ENCODE measurements at places on chromosomes 7 and 10. TPM values are rescaled to one million over a fixed set of nuclear protein-coding genes. Genes with fewer than 3 reads are reported as not detected.
A peak's percentile ranks its signal among the peaks of the same experiment; 100 is the strongest.

- peak; percentile 61 for DNase-seq
- H3K4me3 ChIP-seq, result no peak overlapping the region
- H3K4me1 ChIP-seq, result no peaks in the 10 kb centered on the region
- H3K27ac ChIP-seq, result no peak overlapping the region
- no peaks in the 10 kb centered on the region for H3K36me3 ChIP-seq
Observed at GRCh38 chr10:99172128-99172738, 63.4 kb downstream of the HPSE2 start.

- no peak for DNase-seq
- peaks cover 22% of the 10 kb centered on the region for H3K4me1 ChIP-seq
- H3K4me3 ChIP-seq, result no peak overlapping the region
- no peaks in the 10 kb centered on the region for H3K27me3 ChIP-seq
Observed at GRCh38 chr7:80593869-80594586, 44.4 kb upstream of the CD36 start.

GRCh38 chr10:24251547-24251946, 42.6 kb downstream of the KIAA1217 start:
- no peak overlapping the region for H3K27ac ChIP-seq
- H3K36me3 ChIP-seq, result no peaks in the 10 kb centered on the region
- H3K4me3 ChIP-seq, result no peak overlapping the region
- no peaks in the 10 kb centered on the region for H3K4me1 ChIP-seq

DNA sequence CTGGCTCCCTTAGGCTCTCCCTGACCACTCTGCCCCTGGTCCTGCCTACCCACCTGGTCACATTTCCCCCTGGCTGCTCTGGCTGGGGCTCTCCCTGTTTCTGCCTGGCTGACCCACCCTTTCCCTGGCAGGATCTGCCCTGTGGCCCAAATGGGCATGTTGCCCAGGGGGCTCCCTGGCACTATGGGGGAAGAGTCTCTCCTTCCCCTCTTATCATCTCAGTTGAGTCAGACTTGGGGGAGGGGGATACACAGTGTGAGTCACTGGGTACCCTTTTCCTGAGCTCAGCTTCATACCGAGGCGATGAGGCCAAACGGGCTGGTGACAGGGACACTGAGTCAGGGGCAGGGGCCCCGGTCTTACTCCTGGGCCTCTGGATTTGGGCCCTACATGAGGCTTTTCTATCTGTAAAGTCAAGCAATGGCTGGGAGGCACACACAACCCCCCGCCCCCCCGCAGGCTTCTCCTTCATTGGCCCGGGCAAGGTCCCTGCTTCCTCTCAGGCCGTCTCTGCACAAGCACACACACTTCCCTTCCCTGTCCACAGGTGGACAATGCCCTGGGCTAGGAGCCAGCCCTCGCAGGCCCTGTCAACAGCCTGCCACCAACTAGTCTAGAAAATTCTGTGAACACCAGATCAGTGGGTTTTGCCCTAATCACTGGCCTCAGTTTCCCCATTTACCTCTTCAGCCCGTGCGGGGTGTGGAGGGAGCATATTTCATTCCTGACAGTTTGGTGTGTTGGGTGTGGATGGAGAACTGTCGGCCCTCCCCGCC, 627 bp upstream of the FLNC start:
- peaks cover 13% of the 10 kb centered on the region for H3K27me3 ChIP-seq
- peak; percentile 67 for DNase-seq
- H3K4me1 ChIP-seq, result peaks cover 50% of the 10 kb centered on the region
- peak overlapping the region; percentile 98 for H3K27ac ChIP-seq
- peaks cover 17% of the 10 kb centered on the region for H3K36me3 ChIP-seq

GRCh38 chr7:159140170-159140910, 4.3 kb downstream of the VIPR2 start:
- H3K4me3 ChIP-seq, result no peak overlapping the region
- no peak for DNase-seq
- no peak overlapping the region for H3K27ac ChIP-seq
- H3K27me3 ChIP-seq, result peaks cover 2% of the 10 kb centered on the region

DNA sequence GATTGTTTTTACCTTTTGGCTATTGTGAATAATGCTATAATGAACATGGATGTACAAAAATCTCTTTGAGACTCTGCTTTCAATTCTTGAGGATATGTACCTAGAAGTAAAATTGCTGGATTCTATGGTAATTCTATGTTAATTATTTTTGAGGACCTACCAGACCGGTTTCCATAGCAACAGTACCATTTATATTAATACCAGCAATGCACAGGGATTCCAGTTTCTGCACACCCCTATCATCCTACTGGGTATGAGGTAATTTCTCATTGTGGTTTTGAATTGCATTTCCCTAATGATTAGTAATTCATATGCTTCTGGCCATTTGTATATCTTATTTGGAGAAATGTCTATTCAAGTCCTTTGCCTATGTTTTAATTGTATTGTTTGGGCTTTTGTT, 9.9 kb upstream of the PPP1R9A start:
- H3K4me3 ChIP-seq, result no peak overlapping the region
- no peak overlapping the region for H3K27ac ChIP-seq
- peaks cover 2% of the 10 kb centered on the region for H3K27me3 ChIP-seq
- H3K4me1 ChIP-seq, result no peaks in the 10 kb centered on the region
- H3K36me3 ChIP-seq, result no peaks in the 10 kb centered on the region
- no peak for DNase-seq

DNA sequence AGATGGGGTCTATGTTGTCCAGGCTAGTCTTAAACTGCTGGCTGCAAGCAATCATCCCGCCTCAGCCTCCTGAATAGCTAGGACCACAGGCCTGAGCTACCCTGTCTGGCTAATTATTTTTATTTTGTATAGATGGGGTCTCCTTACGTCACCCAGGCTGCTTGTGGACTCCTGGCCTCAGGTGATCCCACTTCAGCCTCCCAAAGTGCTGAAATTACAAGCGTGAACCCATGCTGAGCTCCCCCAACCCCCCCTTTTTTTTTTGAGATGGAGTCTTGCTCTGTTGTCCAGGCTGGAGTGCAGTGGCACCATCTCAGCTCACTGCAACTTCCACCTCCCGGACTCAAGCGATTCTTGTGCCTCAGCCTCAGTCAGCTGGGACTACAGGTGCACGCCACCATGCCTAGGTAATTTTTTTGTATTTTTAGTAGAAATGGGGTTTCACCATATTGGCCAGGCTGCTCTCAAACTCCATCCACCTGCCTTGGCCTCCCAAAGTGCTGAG, 25.4 kb downstream of the FAM25A start:
- H3K27ac ChIP-seq, result no peak overlapping the region
- no peak overlapping the region for H3K4me3 ChIP-seq
- no peak for DNase-seq
- H3K4me1 ChIP-seq, result no peaks in the 10 kb centered on the region
- H3K36me3 ChIP-seq, result no peaks in the 10 kb centered on the region

DNA sequence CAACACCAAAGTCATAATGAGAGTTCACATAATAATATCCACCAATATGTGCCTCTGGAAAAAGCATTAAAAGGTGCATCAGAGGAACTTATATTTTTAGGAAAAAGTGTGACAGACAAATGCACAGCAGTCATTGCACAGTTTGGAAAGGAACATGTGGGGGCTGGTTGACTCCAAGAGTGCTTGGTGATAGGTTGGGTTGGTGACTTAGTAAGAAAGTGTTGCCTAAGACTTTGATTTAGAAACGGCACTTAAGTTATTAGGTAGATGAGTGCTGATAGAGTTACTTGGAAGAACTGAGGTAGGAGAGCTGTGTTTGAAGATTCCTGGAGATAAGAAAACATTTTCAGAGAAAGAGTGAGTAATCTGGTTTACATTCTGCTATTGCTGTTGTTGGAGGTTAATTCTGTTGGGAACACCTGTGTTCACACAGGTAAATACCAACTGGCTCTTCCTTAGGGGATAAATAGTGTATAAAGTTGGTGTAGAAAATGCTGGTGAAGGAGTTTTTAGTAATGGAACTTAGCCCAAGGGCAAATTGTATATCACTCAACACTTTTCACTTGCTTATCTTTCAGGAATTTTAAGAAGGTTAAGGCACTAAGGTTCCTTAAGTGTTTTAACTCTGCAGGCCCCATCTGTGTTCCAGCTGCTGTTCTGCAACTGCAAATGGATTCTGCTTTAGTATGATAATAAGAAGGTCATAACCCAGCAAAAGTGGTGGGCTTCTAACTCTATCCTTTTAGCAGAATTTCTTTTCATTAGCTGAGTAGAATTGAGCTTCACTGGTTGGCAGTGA, 196.1 kb downstream of the NSUN6 start:
- no peak overlapping the region for H3K27ac ChIP-seq
- H3K4me1 ChIP-seq, result no peaks in the 10 kb centered on the region
- H3K27me3 ChIP-seq, result no peaks in the 10 kb centered on the region
- no peak overlapping the region for H3K4me3 ChIP-seq

DNA sequence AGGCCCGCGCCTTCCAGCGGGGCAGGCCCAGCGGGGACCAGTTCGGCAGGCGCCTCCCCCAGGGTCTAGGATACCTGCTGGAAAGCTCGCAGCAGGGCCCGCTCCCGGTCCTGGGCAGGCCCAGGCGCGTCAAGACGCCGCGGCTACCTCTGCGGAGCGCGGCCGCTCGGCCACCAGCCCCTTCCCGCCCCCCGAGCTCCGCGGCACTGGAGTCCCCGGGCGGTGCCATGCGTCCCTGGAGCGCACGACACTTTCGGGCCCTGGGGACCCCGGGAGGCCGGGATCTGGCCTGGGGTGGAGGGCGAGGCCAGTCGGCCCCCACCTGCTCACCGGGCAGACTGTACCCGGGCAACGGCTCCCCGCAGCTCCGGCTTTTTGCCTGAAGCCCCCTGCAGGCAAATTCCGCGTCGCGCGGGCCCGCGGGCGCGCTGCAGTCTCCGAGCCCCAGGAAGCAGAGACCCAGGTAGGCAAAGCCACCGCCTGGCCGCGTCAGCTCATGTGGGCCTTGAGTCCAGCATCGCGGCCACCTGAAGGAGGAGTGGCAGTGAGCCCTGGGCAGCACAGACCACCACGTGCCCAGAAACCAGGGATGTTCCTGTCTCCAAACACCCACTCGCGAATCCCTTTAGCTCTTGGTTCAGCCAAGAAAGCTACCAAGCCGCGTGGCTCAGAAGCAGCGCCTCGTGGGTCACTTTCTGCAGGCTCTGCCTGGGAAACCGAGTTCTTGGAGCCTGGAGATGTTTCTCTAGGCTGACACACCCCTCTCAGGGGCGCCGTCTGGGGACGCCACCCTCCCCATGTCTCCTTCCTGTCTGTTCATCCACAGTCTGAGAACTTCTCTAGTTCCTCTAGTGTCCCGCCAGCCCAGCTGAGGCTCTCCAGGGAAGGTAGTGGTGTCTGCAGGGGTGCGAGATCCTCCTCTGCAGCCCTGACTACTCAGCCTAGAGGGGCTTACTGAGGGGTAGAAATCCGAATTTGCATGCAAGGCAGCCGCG, 46.1 kb upstream of the APBB1IP start:
- peaks cover 9% of the 10 kb centered on the region for H3K27me3 ChIP-seq
- no peaks in the 10 kb centered on the region for H3K4me1 ChIP-seq
- H3K36me3 ChIP-seq, result no peaks in the 10 kb centered on the region
- no peak overlapping the region for H3K4me3 ChIP-seq

- DNase-seq, result no peak
- H3K27ac ChIP-seq, result no peak overlapping the region
- H3K4me1 ChIP-seq, result no peaks in the 10 kb centered on the region
Observed at GRCh38 chr10:70477661-70478162, 855 bp upstream of the PALD1 start.

GRCh38 chr7:121138262-121138933, 149.9 kb downstream of the CPED1 start:
- H3K27ac ChIP-seq, result no peak overlapping the region
- peaks cover 12% of the 10 kb centered on the region for H3K4me1 ChIP-seq
- H3K27me3 ChIP-seq, result no peaks in the 10 kb centered on the region
- no peak overlapping the region for H3K4me3 ChIP-seq

DNA sequence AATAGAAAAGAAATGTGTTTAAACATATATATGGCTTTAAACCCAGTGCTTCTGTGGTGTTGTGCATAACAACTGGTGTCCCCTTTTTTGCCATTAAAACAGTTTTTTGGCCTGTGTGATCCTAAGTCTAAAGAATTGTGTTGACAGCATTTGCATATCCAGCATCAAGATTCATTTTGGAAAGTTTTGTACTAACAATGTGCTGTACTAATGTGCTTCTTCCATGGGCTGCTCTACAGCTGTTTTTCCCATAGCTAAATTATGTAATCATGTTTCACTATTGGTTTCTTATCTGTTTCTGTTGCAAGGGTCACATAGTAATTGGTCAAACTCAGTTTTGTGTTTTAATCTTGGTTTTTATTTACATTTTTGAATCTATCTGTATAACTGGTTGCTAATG, 5.5 kb downstream of the CNNM2 start:
- no peak overlapping the region for H3K4me3 ChIP-seq
- peaks cover 46% of the 10 kb centered on the region for H3K4me1 ChIP-seq
- peaks cover 13% of the 10 kb centered on the region for H3K36me3 ChIP-seq
- no peak for DNase-seq
- no peaks in the 10 kb centered on the region for H3K27me3 ChIP-seq

DNA sequence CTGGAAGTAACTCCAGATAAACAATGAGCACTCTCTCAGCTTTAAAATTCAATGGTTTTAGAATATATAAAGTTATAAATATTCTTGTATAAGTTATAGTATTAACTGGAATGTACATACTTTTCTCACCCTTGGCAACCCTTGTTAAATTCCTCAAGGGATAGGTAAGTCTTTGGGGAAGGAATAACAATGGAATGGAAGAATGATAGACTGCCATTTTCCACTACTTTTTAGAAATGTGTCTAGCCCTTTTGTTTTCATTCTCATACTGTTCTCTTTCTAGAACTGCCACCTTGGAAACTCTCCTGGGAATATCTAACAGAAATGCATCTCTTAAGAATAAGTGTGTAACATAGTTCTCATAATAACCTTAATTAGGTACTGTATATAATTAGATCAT, 8.3 kb downstream of the KIF5B start:
- no peak overlapping the region for H3K27ac ChIP-seq
- peaks cover 54% of the 10 kb centered on the region for H3K36me3 ChIP-seq
- no peak for DNase-seq
- no peak overlapping the region for H3K4me3 ChIP-seq
- peaks cover 1% of the 10 kb centered on the region for H3K27me3 ChIP-seq
- H3K4me1 ChIP-seq, result peaks cover 95% of the 10 kb centered on the region

DNA sequence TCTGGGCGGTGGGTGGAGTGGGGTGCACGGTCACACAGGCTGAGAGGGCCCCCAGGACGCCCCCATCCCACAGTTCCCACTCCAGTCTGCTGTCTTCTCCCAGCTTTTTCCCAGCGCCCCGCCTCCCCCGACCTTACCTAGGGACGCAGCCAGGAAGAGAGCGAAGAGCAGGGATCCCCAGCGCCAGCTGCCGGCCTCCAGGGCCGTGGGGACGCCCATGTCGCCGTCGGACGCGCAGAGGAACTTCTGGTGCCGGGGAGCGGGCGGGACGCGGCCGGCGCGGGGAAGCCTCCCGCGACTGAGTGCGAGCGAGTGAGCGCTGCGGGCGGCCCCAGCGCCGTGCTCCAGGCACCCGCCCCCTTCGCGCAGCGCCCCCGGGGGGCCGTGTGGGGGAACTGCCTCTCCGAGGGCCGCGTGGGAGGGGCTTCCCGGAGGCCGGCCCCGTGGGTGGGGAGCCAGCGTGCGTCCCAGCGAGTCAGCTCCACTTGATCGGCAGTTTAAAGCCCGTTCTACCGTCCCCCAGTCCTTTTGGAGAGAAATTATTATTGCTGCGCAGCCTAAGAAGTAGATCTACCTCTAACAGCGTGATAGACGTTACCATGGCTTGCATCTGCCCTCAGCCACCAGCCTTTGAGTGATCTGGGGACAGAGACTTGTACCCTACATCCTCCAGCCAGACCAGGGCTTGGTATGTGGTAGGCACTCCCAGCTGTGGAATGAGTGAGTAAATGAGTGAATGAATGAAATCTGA, at the start of gene VSIR:
Gene VSIR (minus strand): TSS at position 300 of the 751 bp plus-strand sequence. CDS start 81 bp downstream, at position 219.
- H3K27me3 ChIP-seq, result peaks cover 3% of the 10 kb centered on the region
- H3K4me1 ChIP-seq, result peaks cover 58% of the 10 kb centered on the region
- peak within 1 kb of the TSS; percentile 85 for H3K4me3 ChIP-seq
- peak within 1 kb of the TSS; percentile 89 for H3K27ac ChIP-seq
- DNase-seq, result peak; percentile 65
- H3K36me3 ChIP-seq, result no peaks in the 10 kb centered on the region

The LIPJ gene
- total RNA-seq, result not detected

The TEX47 gene
- total RNA-seq, result not detected

The OR2A5 gene
- not detected for total RNA-seq

All from HFFc6 (cell line).